T-helper 2 cell (primary cell): ENCODE measurements at places on chromosomes 4 and X.

- peak; percentile 43 for DNase-seq
Measured at GRCh38 chrX:45852884-45853283, 652.2 kb upstream of the DIPK2B start.

GRCh38 chr4:25484243-25484721 is 107.2 kb downstream of the ANAPC4 start:
- no peak for DNase-seq

DNA sequence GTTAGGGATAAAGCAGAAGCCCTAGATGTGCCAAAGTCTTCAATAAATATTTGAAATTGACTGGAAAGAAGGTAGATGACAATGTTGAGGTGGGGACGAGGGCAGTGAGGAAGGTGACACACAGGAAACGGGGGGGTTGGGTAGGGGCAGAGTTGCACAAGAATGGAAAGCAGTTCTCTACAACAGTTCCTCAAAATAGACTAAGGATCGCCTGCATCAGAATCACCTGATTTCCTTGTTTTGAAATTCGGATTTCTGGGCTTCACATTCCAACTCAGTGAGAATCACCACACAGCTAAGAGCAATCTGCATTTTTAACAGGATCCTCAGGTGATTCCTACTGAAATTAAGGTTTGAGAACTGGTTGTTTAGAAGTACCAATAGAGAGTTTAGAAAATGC is 70.6 kb downstream of the ARFIP1 start:
- DNase-seq = no peak

DNA sequence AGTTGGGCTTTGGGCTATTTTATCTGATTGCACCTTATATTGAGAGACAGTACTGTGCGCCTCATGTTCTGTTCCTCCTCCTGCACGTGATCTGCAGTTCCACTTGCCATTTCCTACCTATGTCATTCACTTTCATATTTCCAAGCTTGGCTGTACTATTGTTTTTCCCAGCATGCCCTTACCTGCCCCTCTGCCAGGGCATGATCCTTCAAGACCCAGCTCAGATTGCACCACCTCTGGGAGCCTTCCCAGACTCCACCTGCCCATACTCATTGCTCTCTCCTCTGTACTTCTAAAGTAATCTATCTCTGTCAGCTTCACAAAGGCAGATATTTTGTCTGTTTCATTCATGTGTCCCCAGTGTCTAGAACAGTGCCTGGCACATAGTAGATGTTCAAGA is 11.6 kb downstream of the SLC25A5 start:
- no peak for DNase-seq

DNA sequence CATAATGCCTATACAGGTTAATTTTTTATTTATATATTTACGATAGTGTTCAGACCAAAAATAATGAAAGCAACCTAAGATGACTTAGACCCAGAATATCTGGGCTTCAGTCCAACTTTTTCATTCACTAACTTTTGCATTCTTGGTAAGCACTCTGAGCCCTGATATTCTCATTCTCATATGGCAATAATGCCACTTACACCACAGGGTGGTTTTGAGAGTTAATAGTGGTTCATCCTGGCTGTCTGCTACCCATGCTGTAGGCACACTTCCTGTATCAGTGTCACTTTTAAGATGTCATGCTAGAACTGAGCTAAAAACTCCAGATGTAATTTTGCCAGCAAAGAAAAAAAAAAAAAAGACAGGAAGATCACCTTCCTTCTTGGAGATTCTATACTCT is 508.7 kb upstream of the FMR1 start:
- DNase-seq = no peak

DNA sequence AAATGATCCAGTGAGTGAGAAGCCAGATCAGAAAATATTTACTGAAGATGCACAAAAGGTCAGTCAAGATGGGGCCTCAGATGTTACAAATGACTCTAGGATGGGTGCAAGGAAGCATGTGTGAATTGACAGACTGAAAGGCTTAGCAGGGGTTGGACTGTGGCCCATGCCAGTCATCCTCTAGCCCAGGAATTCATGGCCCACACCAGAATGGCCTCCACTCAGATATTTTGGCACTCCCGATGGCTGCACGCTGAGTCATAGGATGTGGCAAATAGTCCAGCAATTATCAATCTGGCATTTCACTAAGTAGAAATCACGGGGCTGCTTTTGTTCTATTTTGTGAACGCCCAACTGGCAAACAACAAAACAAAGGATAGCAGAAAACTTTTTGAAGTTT is 406.5 kb downstream of the IQCM start:
- no peak for DNase-seq

DNA sequence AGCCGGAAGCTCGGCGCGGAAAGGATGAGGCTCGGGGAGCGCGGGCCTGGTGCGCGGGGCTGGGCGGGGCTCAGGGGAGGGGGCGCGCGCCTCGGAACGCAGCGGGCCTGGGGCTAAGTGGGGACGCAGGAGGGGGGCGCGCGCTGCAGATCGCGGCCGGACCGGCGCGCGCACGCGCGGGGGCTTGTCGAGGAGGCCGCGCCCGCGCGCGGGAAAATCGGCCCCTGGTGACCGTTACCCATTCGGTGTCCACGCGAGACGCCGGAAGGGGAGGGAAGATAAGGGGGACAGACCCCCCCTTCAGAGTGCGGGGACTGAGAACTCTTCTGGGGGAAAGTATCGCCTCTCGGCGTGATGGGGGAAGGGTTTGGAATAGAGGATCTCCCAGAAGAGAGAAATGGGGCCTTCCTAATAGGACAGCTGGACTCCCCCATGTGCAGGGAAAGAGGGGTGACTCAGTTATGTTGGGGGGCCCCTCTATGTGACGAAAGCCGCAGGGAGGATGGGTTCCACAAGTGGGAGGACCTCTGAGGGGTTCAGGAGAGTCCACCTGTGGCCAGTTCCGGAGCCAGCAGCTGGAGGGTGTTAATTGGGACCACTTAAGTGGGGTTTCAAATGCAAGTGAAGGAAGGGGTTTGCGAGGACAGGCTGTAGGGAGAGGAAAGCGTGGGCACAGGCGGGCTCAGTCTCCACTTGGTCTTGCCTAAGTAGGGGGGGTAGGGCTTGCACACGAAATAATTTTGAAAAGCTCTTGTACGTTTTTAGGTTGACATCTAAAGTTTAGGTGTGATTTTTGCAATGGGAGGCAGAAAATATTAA is 584 bp downstream of the SUV39H1 start:
- no peak for DNase-seq

DNA sequence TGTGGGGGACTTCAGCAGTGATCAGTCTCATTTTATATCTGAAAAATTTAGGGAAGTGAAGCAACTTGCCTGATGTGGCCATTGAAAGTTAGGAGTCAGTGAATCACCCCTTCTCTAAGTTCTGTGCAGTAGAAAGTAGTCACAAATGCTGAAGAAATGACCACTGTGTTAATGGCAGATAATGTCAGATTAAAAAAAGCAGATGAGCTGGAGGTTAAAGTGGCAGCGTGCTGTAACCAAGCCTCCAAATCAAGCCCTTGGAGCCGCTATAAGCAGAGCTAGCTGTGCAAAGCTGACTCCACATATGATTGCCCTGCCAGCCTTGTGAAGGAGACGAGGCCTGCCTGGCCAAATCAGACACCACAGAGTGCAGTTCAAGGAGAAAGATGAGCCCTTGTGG is 39.2 kb upstream of the PDE5A start:
- DNase-seq = no peak

DNA sequence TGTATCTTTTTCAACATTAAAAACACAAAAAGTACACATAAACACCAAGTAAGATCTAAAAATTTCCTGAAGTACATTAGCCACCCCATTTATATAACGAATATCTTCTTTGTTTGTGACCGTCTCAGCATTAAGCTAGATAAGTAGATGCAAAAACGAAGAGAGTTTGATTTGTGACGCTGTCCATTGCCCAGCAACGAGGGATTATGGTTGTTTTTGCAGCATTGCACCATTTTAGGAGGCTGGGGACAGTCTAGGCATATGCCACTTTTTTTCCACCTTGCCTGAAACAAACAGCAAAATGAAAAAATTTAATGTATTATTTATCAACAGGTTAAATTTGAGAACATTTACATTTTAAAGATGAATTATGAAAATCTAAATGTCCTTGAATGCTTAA is 12.0 kb upstream of the IGSF1 start:
- DNase-seq = no peak

DNA sequence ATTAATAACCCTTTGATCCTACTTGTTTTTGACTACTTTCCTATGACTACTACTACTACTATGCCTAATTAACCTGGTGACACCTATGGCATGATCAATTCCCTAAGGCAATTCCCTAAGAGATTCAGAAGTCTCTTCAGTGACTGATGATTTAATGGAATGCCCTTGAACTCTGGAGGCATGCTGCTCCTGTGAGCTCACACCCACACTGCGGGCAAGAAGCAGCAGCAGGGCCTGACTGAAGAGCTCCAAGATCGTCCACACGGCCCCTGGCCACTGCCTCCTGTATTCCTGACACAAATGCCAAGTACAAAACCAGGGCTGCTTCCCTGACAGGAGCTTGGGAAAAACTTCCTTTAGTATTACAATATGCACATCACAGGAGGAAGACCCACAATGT is 74.2 kb upstream of the STS start:
- DNase-seq = no peak

DNA sequence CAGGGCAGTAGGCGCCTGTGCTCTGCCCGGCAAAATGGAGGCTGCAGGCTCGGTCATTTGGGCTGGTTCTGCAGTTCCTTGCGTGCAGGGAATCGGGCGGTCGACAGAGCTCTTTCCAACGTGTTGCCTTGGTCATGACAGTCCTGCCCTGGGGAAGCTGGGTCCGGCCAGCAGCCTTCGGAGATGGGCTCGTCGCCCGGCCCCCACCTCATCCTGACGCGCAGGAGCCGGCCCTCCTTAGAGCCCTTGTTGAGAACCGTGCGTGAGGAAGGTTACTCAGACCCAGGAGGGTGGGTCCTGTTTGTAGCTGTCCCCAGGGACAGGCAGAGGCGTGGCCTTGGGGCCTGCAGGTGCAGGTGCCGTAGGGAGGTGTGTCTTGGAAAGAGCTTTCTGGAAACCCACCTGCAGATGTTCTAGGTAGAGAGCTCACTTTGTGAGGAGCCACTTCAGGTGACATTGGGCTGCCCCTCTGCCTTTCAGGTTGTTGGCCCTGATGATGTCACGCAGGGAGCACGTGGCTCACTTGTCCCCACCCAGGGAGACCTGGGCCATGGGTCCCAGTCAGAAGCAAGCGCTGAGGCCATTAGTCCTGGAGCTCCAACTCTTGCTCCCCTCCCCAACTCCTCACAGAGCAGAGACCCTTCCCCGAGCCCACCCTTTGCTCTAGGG is 15.2 kb upstream of the HGFAC start:
- no peak for DNase-seq

- DNase-seq = no peak
Measured at GRCh38 chr4:83759611-83760010, 223.7 kb downstream of the GPAT3 start.

DNA sequence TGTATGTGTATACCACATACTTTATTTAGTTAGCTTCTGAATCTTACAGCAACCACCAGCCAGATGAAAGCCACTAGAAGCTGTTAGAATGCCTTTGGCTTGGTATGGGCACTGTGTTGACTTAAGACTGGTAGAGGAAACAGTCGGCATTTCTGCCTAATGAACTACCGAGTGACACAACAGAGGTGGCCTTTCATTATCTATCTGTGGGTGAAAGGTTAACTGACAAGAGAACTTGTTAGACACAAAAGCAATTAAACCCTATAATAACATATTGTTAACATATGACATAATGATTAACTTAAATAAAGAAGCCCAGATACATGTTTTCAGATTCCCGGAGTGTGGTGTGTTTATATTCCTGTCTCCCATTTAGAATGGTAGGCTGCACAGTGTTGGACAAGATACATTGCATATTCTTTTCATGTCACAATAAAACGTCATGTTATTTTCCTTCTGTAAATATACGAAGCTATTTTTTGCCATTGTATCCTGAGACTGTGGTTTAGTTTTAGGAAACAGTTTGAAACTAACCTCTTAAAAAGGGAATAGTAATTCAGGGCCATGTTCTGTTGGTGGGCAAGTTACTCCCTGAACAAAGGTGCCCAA is 181.5 kb downstream of the SLIT2 start:
- no peak for DNase-seq

GRCh38 chrX:38273453-38273852 is 52.8 kb upstream of the SRPX start:
- no peak for DNase-seq

GRCh38 chr4:93409035-93409434 is 419.5 kb upstream of the ATOH1 start:
- no peak for DNase-seq
